Retina (tissue), 1 donor: ENCODE measurements at places on chromosomes 5 and 9.

DNA sequence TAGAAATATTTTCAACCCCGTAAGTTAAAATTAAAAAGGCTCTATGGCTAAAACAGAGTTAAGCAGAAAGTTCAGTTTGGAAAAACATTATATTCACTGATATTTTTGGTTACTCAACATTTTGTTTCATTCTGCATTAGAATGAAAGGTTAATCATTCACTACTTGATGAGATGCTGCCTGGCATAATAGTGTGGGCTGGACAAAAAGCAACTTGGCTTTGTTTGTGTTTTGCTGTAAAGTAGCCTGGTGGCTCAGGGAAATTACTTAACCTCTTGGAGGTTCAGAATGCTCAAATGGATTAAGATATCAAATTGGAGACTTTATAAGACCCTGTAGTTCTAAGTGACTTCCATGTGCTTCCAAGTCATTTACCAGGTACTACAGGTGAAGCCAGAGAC lies 367.4 kb upstream of the TRPC7 start:
- no peak for DNase-seq

DNA sequence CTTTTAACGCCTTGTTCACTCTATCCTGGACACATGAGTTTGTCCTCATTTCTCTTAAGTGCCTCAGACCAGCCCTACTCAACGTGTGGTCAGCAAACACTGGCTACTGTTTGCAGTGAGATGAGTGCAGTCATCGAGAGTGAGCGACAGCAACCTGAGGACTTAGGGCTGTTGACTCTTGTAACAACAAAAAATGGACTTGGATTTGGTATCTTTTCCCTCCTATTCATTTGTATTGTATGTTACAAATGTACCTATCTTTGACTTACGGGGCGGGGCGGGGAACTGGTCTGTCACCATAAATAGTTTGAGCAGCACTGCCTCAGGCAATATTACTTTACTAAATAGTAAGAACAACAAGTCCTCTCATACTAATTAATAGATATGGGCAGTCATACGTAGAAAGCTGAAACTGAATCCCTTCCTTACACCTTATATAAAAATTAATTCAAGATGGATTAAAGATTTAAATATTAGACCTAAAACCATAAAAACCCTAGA lies 84.1 kb downstream of the TLE1 start:
- DNase-seq, result no peak

DNA sequence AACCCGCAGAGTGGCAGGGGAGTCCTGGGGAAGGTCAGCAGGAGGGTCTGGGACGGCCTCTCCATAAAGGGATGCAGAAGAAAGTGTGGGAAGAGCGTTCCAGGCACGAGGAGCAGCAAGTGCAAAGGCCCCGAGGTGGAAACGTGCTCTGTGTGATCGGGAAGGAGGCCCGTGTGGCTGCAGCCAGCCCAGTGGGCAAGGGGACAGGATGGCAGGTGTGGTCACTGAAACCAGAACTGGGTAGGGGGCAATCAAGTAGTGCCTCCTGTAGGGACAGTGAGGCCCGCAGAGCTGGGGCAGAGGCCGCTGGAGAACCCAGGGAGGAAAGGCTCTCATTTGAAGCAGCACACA lies 16.3 kb upstream of the LAMC3 start:
- DNase-seq, result no peak

GRCh38 chr9:130635721-130636647 lies 28.4 kb upstream of the PRDM12 start:
- DNase-seq, result no peak

DNA sequence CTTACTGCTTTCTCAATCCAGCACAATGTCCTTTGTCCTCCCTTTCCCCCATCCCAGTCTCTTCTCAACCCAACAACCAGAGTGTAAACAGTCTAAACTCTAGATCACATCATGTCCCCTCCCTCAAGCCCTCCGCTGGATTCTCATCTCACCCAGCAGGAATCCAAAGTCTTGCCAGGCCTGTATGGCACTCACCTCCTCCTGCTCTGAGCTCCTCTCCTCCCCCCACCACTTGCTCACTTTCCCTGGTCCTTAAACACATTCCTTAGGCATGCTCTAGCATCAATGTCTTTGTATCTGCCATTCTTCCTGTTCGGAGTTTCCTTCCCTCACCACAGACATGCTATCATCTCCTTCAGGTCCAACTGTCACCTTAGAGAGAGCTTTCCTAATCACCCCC lies 78.8 kb downstream of the NIPSNAP3B start:
- DNase-seq, result no peak

GRCh38 chr5:96427824-96428223 lies 5.2 kb downstream of the PCSK1 start:
- DNase-seq, result no peak

DNA sequence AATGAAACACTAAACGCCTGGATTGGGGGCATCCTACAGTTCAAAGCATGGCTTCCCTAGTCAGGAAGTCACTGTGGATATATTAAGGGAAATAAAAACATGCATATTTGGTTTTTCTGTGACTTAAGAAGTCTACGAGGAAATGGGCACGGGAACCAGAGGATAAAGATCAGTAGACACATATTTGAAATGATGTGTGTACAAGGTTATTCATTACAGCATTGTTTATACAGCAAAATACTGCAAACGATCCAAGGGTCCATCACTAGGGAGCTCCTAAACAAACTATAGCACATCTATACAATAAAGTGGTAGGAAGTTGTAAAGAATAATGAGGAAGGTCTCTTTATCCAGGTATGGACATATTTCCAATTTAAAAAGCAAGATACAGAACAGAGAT lies 71.8 kb downstream of the EFNA5 start:
- DNase-seq, result no peak

- DNase-seq, result no peak
These were observed 65.5 kb upstream of the BARHL1 start for GRCh38 chr9:132516911-132517310.

- no peak for DNase-seq
These were observed 5.9 kb downstream of the FAM193B start for GRCh38 chr5:177548495-177548894.

DNA sequence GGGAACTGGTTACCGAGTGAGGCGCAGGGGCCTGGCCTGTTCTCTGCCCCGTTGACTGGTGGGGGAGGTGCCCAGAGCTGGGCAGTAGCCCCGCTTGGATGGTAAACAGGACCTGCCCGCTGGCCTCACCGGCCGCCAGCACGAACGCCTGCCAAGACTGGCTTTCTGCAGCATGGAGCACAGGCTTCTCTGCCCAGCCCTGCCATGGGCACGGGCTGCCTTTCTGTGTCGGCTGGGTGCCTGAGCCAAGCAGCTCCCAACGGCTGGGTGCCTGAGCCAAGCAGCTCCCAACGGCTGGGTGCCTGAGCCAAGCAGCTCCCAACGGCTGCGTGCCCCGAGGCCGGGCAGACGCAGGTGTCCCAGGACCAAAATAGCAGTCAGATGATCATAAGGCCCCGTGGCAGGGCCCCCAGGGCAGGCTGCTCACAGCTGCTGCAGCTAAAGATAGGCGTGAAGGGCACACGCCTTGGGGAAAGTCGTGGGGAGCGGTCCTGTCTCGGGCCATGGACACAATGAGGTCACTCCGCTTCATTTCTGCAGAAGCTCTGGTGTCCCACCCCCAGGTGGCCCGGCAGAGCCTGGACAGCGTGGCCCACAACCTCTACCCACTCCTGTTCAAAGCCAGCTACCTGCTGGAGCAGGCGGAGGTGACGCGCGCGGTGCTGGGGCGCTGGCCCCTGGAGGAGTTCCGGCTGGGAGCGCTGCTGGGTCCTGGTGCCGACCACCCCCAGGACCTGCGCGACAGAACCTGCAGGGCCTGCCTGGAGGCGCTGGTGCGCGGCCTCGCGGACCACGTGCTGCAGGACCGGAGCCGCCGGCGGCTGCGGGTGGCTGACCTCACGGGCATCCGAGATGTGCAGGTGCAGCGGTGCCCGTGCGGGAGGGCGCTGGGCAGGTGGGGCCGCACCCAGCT lies at the start of gene LRRC14B:
Gene LRRC14B (plus strand): TSS at position 460 of the 913 bp plus-strand sequence. CDS start 44 bp downstream, at position 504.
- DNase-seq, result peak; percentile 73

DNA sequence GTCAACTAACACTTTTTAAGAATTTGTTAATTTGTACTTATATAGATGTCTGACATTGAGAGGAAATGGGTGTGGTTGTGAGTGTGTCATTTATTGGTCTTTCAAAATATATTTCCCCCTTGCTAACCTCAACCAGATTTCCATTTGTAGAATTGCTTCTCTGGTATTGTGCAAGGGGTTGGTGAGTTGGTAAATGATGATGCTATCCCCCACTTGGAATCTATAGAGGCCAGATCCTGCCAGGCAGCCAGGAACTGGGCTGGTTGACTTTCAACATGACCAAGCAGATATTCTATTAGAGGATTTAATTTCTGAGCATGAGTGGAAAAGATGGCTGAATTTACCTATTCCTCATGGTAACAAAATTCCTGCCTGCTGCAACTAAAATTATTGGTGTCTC lies 306.6 kb upstream of the KIF2A start:
- DNase-seq, result no peak

- no peak for DNase-seq
These were observed 32.1 kb upstream of the SH3TC2 start for GRCh38 chr5:149094996-149095395.

- DNase-seq, result no peak
These were observed 78.3 kb upstream of the HSPA9 start for GRCh38 chr5:138653502-138653901.

DNA sequence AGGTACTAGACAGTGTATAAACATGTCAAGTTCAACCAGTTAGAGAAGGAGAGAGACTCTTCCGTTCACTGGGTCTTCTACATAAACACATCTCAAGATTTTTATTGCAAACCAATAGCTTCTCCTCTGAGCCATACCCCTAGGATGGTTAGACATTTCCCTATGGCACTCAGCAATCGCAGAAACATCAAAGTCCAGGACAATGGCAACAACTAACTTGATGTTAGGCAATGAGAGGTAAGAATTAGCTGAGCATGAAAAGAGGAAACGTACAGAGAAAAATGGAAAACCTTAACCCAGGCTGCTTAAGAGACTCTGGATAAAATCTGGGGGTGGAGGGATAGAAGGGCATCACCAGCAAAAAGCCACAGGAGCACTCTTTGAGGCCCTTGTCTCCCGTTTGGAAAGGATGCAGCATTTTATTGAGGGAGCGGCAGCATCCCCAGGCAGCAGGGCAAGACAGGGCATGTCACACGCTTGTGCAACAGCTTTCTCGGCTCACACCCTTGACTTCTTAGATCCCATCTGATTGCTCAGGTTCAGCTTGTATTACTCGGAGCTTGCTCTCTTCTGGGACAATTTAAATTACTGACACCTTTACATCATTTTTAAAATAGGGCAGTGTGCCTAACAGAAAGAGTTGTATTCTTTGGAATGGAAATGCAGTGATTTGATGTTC lies 8.6 kb upstream of the PSAT1 start:
- DNase-seq, result no peak

GRCh38 chr9:105262497-105262896 lies 18.0 kb downstream of the SLC44A1 start:
- DNase-seq, result no peak

GRCh38 chr9:132800038-132800648 lies 77.9 kb downstream of the AK8 start:
- DNase-seq, result peak; percentile 89

DNA sequence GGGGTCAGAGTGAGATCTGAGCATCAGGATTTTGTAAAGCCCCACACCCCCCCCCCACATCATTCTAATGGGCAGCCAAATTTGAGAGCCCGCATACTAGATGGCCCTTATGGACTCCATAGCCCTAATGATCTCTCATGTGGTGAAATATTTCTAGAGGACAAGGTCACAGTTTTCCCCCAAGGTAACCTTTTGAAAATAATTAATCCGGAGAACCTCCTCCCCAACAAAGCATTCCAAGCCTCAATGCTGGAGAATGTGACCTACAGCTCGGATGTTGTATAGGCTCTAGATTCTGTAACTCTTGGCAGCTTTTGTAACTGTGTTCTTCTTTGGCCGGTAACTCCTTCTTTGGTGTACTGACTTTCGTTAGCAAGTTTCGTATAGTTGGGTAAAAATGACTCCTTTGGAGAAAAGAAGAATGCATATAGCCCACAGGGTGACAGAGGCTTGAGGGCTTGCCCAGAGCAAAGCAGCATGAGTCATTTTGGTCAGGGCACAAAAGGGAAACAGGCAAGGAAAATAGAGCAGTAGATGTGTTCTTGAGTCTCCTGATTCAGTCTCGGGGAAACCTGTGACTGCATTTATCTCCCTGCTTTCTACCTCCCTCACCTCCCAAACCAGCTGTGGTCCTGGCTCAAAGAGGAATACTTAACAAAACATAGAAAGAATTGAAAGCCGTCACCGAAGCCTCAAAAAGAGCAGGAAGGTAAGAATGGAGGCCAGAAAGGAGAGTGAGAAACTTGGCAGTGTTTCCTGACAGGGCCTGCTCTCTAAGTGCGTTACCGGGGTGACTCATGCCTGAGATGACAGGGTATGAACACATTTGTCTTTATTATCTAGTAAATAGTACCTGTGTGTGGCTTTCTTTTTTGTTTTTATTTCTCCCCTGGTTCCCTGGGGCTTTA lies 6.6 kb upstream of the XPA start:
- DNase-seq, result no peak

DNA sequence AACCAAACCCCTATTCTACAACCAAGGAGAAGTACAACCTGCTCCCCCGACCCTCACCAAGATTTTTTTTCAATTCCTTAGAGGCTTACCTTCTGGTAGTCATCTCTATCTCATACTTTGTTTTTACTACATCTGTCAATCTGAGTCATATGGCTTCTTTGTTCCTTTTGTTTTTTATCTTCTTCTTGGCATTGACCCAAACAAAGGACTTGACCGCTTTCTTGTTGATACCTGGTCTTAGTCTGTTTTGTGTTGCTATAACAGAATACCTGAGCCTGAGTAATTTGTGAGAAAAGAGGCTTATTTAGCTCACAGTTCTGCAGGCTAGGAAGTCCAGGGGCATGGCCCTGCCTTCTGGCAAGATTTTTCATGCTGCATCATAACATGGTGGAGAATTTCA lies 352.7 kb downstream of the MLLT3 start:
- DNase-seq, result no peak

DNA sequence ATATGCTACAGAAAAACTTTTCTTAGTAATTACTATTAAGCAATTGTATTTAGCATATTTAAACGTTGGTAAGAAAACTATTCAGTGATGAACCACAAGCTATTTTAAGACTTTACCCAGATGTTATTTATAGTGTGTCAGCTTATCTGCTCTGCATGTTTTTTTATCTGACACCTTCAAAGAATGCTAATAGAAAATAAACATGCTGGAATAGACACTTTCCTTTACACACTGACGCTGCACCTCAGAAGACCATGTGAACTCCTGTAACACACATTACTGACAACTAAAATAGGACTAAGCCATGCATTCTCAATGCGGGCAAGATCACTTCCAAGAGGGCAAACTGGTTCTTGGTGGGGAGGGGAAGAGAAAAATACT lies 38.3 kb downstream of the FNIP1 start:
- DNase-seq, result no peak

DNA sequence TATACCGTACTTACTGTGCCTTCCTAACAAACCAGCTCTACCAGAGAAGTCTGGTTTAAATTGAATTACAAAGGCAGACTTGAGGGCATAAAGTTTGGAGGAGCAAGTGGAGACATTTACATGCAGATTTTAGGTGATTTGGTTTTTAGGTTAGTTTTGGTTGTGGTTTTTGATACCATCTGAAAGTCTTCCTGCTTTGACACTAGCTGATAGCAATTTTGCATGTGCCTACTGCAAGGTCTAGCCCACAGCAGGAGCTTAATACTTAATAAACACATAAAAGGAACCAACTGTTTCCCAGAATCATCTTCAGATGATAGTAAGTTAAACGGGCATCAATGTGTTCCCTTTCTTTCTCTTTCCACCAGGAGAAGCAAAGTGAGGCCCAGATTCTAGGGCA lies 3.4 kb upstream of the ESM1 start:
- no peak for DNase-seq

GRCh38 chr5:82628364-82628910 lies 350.3 kb upstream of the RPS23 start:
- DNase-seq, result no peak
